ENCODE measurements at places on chromosomes 7 and 10.

DNA sequence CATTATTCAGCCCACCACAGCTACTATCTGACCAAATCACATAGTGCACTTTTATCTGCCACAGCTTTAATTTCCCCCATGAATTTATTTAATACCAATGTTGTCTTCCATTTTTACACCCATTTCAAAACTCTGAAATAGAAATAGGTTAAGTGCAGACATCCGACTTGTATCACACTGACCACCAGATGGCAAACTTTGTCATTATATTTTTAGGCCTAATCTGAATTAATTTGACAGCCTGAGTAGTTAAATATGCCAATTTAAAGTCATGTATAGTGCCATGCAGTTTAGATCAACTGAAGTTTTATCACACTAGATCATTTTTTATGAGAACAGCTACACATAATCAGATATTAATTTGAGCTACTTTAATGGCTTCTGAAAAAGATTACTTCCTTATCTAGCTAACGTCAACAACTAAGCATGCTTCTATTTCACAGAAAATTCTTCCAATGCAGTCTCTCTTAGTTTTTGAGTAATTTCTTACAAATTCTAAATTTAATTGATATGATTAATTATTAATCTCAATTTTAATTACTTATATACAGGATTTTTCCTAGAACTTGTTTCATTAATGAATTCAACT, 566.4 kb downstream of the GFRA1 start:
- DNase-seq: no peak

DNA sequence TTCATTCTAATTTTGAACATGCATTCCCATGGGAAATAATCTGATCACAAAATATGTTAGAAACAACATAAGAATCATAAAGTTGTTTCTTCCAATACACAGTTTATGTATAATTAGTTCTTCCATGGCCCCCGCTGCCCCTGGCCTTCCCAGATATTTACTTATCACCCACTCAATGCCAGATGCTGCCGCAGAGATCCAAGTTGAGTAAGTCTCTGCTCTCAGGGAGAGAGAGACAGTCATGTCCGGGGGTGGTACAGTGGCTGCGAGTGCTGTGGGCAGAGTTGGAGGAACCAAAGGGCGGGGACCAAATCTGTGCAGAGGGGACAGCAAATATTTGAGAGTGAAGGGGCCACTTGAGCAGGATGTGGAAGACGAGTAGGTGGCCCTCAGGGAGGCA, 37.1 kb downstream of the COL26A1 start:
- no peak for DNase-seq

- no peak for DNase-seq
Measured at GRCh38 chr10:104581884-104582601, 59.0 kb upstream of the SORCS3 start.

DNA sequence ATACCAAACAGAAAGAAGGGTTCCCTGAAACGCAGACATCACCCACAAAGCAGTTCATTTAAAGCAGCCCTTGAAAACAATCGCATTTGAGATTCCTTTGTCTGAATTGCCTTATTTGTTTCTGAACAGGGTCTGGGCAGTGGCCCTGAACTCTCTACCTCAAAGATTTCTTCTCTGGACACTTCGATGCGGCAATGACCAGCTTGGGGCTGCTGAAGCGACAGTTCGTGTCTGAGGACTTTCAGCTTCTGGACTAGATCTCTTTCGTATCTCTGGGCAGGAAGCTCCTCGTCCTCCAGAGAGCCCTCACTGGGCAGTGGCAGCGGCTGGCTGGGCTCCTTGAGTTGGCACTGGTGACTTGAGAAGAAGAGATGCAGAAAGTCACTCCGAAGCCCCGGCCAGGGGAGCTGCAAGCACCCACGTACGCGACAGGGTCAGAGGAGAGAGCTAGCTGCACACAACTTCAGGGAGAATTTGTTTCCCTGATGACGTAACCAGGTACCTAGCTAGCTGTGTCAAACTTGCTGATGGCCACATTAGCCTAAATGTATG, 96.3 kb downstream of the SMURF1 start:
- no peak for DNase-seq

- DNase-seq: no peak
Measured at GRCh38 chr7:78563191-78563590, 764.6 kb downstream of the PHTF2 start.

- no peak for DNase-seq
Measured at GRCh38 chr7:75979759-75980429, 14.5 kb downstream of the TMEM120A start.

GRCh38 chr10:107741971-107742370, 577.5 kb upstream of the SORCS1 start:
- no peak for DNase-seq

GRCh38 chr10:86757113-86757972, 924 bp downstream of the BMPR1A start:
- DNase-seq: peak; percentile 12

- no peak for DNase-seq
Measured at GRCh38 chr10:86953747-86954680, 3.4 kb downstream of the MMRN2 start.

GRCh38 chr7:41333511-41333910, 369.4 kb downstream of the INHBA start:
- DNase-seq: no peak

GRCh38 chr7:135811506-135811905, 62.9 kb upstream of the FAM180A start:
- DNase-seq: no peak

GRCh38 chr7:154919344-154920225, 83.3 kb downstream of the PAXIP1 start:
- DNase-seq: no peak

GRCh38 chr7:4049202-4049601, 632.9 kb upstream of the FOXK1 start:
- DNase-seq: no peak

DNA sequence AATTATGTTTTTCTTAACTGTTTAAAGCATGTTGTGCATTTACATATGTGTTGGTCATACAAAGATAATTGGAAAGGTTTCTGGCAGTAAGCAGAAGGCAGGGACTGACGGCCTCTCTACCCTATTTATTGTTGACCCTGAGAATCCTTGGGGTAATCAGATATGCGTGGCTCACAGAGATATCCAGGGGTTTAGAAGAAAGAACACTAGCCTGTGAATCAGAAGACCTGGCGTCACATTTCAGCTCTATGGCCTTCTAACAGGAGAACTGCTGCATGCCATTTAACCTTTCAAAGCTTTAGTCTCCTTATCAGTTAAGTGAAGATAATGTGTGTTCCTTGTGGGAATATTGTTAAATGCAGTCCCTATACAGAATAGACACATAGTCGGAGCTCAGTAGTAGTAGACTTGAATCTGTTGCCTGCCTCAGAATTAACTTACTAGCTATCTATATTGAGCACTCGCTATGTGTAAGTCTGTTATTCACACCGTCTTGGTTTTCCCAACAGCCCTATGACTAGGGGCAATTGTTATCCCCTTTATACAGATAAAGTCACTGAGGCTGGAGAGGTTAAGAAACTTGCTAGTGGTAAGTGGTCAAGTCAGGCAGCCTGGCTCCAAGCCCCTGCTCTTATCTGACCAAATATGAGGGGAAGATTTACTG, 129.6 kb upstream of the ANKRD1 start:
- no peak for DNase-seq
